ENCODE measurements at places on chromosomes 4 and X.

GRCh38 chr4:153934688-153935017 is 145.8 kb upstream of the SFRP2 start:
- DNase-seq, result no peak

DNA sequence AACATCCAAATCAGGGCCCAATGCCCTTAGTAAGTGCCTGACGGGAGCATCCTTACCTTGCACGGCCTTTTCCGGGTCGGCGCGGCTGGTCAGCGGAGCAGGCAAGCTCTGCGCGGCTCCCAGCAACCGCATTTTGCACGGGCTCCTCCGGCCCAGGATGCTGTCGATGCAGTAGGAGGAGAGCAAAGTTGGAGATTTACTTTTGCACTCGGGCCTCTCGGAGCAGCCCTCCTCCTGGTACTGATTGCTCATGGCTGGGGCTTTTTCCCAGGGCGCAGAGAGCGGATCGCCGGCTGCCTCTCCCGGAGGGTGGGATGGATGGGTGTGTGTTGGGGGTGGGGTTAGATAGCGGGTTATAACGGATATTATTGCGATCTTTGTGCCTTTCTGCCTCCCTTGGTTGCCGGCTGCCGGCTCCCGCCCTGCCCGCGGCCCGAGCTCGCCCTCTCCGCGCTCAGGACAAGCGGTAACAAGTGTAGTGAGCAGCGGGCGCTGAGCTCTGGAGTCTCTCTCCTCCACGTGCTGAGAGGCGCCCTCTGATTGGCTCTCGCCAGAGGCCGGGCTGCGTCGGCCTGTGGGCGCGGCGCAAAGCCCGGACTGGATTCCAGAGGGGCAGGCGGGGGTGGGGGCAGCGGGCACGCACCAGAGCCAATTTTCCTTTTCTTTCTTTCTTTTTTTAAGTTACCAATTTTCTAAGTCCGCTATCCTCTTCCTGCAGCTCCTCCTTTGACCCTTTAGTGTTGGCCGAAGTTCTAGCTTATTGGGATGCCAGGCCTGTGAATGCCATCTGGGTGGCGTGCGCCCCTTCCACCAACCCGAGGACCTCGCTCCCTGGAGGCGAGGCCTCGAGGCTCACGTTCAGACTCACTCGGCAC is at the start of gene ARX:
Gene ARX (minus strand): TSS at position 480 of the 875 bp plus-strand sequence. CDS start 228 bp downstream, at position 252.
- peak; percentile 55 for DNase-seq

DNA sequence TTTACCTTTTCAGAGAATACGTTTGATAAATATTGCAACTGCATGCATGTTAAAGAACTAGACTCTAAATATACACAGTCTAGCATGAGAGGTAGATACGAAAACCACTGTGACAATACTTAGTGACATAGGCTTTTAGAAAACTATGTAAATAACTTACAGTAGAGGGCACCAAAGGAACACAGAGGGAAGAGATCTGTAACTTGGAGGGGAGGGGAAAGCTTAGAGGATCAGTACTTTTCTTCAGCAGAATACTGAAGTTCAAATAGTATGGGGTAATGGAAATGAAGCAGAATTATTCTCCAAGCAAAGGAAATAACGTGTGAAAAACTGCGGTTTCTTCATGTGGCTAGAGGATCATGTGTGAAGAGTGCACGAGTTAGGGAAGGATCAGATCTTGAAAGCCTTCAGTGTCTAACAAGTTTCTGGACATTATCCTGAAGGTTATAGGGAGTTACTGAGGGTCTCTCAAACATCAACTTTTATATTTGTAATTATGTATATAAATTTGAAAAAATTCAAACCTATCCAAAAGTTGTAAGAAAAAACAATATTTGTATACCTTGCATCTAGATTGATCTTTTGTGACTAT is 264.3 kb downstream of the NPFFR2 start:
- peak; percentile 15 for DNase-seq

- DNase-seq, result no peak
Observed at GRCh38 chr4:100609810-100610209, 92.0 kb upstream of the EMCN start.

GRCh38 chr4:98781641-98782357 is 123.4 kb upstream of the TSPAN5 start:
- DNase-seq, result no peak

DNA sequence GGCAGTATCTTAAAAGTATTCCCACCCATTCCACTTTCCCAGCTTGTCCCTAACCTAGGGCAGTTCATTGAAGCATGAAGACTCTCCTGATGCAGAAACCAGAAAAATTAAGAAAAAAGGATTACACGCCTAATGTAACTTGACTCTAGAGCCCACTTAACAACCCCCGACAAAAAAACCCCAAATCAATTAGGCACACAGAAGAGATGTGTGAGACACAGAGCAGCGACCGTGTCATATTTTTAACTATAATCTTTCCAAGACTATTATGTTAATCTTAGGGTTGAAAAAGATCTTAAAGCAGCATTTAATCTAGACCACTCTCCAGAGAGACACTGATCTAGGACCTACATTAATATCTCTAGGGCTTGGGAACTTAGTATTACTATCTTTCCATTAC is 1.3 kb downstream of the YTHDC1 start:
- DNase-seq, result no peak

DNA sequence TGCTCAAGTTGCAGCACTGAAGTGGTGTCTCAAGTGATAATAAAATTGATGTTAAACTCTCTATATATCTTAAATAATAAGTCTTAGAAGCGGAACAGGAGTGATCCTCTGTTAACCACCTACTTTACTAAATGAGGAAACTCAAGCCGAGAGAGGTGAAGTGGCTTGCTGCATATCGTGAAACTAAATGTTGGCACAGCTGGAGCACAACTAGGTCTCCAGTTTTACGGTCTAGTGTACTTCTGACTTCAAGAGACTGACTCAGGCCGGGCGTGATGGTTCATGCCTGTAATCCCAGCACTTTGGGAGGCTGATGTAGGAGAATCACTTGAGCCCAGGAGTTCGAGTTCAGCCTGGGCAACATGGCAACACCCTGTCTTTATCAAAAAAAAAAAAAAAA is 35.5 kb upstream of the PLS3 start:
- DNase-seq, result no peak

- no peak for DNase-seq
Observed at GRCh38 chr4:10040049-10040892, 19.0 kb upstream of the SLC2A9 start.

DNA sequence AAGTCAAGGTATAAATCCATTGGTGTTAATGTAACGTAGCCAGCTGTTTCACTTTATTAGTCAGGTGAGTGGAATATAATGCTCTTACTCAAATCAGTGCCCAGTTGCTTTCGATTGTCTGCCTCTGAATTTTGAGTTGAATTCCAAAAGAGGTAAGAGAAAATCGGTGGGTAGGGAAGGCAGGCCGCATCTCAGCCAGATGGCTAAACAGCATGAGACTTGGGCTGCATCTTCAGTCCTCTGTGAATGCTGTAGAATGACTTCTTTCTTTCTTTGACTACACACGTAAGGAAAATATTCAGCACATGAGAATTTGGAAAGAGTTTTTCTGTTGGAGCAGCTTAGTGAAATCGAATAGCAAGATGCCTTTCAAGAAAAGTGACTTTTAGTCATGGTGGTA is 49.5 kb downstream of the TSPAN7 start:
- no peak for DNase-seq

DNA sequence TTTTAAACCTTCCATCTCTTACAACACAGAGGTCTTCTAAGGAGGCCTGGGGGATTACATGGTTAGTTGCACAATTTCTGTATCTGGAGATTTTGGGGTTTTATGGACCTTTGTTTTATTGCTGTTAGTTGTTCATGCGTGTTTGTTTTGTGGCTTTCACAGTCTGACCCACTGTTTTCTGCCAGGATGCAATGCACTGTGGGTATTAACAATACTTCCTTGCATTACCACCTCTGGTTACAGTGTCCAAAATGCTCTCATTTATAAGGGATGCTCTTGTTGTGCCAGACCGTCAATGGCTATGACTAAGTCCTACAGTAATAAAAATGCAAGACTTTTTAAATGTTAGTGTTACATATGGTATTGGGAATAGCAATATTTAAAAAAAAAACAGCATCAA is 730.2 kb downstream of the KCTD8 start:
- DNase-seq, result no peak

DNA sequence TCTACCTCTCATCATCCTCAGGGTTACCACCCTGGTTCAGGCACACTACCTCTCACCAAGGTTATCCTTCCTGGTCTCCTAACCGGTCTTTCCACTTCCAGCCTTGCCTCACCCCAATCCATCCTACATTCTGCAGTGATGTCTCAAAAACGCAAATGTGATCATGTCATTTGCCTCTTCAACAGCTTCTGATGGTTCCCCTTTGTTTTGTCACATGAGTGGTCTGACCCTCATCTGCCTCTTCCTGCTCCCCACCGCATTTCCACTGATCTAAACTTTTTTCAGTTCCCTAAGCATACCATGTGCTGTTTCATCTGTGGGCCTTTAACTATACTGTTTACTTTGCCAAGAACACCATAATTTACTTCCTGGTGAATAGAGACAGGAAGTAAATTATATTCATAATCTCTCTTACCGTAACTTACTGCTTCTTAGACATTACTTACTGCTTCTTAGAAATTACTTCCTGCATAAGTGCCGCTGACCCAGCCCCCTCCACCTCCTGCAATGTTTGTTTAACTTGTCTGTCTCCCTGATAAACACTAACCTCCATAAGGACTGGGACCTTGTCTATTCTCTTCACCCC is 27.1 kb upstream of the NSUN7 start:
- DNase-seq, result no peak

DNA sequence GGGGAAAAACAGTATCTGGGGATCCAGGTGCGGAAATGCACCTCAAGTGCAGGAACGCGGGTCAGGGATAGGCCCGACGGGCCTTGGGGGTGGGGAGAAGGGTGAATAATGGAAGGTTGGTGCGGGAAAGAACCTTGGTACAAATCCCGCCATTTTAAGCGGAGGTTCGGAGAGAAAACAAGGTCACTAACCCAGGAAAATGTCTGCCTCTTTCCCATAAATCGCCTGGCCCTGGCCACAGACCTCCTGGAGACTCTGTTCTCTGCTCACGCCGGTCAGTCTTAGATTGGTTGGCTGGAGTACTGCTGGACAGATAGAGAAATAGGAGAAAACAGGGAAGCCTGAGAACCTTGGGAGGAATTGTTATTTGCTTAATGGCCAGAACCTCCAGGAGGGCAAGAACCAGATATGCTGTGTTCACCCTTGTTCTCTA is 897 bp upstream of the FBXL5 start:
- DNase-seq, result no peak

- DNase-seq, result no peak
Observed at GRCh38 chr4:17915439-17915838, 104.7 kb downstream of the NCAPG start.

DNA sequence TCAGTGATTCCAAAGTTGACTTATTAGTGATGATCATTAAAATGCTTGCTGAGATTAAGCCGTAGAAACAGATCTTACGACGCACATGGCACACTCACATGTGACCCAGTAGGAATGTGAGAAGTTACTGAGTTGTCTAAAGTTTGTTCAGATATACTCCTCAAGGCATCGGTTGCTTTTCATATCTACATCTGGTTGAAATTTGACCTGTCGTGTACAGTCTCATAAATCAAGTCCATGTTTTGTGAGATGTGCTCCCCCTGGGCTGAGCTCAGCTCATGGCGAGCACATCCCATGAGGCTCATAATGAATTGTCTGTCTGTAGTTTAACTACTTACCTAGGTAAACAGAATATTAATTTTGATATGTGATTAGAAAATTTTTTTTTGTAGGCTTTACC is 67.0 kb downstream of the TNIP2 start:
- no peak for DNase-seq

- DNase-seq, result no peak
Observed at GRCh38 chrX:39654952-39655351, 442.8 kb downstream of the BCOR start.

DNA sequence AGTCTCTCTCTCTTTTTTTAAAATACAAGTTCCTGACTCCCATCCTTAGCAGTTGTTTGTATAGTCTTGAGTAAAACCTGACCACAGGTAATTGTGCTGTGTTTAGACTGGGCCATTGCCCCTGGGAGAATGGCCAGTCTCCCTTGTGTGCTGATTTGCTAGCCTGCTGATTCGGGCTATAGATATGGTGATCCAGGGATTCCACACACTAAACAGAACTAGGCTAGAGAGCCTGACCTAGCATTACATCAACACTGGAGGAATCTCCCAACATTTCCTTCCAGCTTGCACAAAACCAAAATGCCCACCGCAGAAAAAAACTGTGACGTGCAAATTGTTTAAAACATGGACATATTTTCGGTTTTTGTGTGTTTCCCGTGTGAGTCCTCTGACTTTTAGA is 5.1 kb downstream of the UPRT start:
- no peak for DNase-seq

DNA sequence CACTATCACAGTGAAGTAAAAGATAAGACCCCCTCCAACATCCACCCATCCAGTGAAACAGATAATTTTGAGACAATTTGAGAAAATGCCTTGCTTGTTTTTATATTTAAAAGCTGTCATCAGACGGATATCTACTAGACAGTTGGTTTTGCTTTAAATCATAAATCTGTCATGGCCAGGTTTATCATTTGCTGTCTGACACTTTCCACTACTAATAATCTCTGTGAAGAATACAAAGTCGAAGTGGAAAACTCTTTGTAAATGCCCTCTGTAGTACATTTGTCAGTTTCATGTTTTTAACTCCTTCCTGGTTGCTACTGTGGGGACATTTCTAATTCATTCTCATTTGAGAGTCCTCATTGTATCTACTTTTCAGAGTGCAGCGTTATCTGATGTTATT is 1606.2 kb upstream of the PCDH7 start:
- DNase-seq, result no peak

DNA sequence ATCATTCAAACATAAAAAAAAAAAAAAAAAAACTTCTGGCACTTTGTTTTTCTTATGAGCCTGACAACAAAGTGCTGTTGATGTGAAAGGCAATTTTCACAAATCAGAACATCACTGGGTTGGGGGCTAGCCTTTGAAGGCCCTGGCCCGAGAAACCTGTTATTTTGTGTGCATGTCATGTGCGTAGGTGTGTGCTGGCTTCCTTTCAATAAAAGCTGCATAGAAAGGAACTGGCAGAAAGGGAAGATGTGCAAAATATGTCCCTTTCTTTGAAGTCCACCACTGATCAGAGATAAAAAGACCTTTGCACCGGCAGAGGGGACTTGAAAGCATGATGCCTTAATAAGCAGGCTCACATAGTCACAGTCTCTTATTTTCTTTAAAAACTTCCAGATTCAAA is 170.8 kb upstream of the RASGEF1B start:
- no peak for DNase-seq

GRCh38 chrX:74422576-74423288 is 1.4 kb downstream of the SLC16A2 start:
- no peak for DNase-seq

- no peak for DNase-seq
Observed at GRCh38 chr4:184309241-184310170, 91.8 kb upstream of the ENPP6 start.

DNA sequence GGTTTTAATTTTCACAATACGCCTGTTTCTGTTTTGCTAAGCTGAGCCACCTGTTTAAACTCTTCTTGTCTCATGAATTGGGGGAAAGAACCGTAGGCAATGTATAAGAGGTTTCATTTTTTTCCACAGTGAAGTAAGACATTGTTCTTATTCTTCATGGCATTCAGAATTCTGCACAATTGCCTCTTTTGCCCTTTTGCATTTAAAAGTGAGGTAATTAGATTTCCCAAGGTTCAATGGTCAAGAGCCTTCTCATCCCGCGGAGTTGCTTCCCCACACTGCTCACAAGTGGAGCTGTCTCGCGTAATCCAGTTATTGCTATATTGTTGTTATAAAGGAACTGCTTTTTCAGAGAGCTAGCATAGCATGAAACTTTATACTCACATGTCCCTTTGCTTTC is 90.9 kb upstream of the SPRY1 start:
- no peak for DNase-seq
